ENCODE measurements at places on chromosomes 5 and 9.

GRCh38 chr5:58239045-58239444 is 220.8 kb downstream of the PLK2 start:
- DNase-seq = no peak

DNA sequence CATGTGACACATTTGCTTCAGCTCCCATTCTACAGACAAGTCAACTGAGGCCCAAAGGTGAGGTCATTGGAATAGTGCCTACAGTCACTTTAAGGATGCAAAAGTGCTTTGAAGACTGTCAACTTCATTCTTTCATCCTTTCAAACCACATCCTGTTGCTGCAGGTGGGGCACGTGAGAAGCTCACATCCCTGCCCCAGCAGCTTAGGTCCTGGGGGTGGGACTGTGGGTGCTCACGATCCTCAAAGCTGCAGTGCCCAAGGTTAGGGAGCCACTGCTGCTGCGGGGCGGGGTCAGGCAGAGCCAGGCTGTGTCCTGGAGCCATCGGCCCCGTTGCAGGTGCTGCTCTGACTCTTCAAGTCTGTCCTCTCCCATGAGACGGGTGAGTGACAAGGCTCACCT is 57.9 kb upstream of the IER5L start:
- DNase-seq = no peak

- DNase-seq = no peak
Measured at GRCh38 chr9:28915202-28915930, 1342.1 kb upstream of the C9orf72 start.

DNA sequence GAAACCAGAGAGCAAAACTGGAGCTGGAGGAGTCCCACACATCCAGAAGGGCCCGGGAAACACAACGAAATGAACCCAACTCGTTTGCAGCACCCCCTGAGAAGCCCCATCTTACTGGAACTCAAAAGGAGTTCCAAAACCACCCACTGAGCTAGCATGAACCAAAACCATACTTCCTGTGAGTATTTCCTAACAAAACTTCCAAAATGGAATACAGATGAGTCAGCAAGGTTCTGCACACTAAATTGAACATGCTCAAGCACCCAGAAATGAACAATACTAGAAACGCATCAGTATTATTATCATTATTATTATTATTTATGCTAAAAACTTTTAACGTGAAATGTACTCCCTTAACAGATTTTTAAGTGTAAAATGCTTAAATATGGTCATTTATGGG is 8.0 kb upstream of the SPOCK1 start:
- DNase-seq = no peak

DNA sequence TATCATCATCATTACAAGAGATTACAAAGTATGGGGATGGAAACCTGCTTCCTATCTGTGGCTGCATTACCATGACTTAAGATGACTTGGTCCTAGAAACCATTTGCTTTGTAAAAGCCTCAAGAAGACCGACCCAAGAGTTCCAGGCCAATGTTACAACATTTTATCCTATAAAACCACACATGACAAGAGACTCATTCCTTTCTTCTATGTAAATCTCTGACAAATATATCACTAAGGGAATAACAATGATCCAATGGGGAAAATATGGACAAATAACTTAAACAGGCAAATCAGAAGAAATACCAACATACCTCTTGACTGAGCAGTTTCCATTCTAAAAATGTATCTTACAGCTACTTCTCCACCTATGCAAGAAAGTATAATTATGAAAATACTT is 44.3 kb upstream of the VPS13A start:
- DNase-seq = no peak

- DNase-seq = no peak
Measured at GRCh38 chr9:16434526-16434925, 435.9 kb downstream of the BNC2 start.

GRCh38 chr9:93830012-93830596 is 125.1 kb downstream of the BARX1 start:
- DNase-seq = no peak

DNA sequence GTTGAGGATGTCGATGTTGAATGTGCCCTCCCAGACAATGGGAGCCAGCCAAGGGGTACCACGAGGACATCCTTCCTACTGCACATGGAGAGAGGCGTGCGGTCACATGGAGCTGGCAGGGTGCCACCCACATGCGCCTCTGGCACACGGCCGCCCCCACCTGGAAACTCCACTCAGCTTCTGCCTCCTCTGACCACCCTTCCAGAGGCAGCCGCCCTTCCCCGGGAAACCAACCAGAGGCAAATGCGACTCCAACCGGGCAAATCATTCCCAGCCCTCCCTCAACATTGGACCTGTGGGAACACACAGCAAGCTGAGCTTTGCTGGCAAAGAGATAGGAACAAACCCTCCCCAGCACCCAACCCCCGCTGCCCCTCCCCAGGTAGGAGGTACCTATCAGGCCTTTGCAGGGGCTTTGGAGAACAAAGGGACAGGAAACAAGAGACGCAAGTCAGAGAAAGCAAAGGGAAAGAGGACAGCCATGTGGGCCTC is 17.5 kb downstream of the ABO start:
- DNase-seq = no peak

- no peak for DNase-seq
Measured at GRCh38 chr5:36452424-36453006, 150.8 kb upstream of the RANBP3L start.

DNA sequence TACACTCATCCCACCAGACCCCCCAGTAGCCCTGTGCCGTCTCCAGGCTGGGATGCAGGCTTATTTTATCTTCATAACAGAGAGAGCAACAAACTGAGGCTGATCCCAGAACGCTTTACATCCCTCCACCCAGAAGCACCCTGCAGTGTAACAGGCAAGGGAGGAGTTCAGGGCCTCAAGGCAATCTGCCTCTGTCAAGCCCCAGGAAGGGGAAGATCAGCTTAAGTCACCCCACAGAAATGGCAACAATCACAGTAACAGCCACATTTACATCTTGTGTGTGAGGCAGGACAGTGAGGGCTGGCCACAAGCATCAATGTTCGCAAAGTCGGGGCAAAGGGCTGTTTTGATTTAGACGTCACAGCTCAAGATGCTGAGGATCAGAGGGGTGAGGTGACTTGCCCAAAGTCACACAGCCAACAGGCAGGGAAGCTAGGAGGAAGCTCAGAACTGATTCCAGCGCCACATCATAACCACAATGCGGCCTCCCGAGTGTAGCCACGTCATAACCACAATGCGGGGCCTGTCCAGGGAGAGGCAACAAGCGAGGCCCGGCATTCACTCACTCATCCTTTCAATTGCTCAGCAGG is 14.4 kb downstream of the STK10 start:
- DNase-seq = no peak

DNA sequence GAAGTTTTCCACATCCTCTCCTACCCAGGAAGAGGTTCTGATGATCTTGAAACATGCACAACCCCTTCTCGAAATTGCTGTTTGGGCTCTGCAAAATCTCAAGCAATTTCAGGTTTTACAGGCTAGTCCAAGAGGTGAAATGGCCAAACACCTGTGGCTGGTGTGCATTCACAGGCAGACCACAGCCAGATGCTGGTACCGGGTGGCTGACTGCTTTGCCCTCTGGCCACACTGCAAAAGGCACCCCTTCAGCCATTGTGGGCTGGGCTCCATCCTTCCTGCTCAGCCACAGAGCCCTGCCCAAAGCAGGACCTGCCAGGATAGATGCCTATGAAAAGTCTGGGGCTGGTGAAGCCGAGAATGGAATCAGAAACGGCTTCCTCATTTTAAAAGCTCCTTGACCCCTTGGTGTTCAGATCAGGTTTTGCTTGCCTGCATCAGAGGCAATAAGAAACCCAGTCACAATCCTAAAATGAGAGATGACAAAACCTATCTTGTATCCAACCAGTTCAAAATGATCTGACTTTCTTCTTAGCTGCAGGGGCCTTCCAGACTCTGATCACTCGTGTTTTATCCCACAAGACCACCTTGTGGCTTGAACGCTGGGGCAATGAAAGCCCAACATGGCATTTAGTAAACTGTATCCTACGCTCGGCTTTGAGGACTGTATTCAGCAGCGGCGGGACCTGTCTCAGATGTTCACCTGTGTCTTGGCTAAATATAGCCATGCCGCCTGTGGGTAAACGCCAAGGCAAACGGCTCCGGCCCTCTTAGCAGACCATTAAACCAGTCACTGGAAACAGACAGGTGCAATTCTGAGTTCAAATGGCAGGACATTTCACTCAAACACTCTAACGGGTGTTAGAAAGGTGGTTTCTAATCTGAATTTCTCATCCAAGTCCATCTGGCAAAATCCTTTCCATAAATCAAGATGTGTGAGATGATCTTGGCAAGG is 49.6 kb downstream of the EPB41L4B start:
- DNase-seq = no peak

GRCh38 chr5:109700516-109701153 is 10.9 kb downstream of the MAN2A1 start:
- DNase-seq = no peak

DNA sequence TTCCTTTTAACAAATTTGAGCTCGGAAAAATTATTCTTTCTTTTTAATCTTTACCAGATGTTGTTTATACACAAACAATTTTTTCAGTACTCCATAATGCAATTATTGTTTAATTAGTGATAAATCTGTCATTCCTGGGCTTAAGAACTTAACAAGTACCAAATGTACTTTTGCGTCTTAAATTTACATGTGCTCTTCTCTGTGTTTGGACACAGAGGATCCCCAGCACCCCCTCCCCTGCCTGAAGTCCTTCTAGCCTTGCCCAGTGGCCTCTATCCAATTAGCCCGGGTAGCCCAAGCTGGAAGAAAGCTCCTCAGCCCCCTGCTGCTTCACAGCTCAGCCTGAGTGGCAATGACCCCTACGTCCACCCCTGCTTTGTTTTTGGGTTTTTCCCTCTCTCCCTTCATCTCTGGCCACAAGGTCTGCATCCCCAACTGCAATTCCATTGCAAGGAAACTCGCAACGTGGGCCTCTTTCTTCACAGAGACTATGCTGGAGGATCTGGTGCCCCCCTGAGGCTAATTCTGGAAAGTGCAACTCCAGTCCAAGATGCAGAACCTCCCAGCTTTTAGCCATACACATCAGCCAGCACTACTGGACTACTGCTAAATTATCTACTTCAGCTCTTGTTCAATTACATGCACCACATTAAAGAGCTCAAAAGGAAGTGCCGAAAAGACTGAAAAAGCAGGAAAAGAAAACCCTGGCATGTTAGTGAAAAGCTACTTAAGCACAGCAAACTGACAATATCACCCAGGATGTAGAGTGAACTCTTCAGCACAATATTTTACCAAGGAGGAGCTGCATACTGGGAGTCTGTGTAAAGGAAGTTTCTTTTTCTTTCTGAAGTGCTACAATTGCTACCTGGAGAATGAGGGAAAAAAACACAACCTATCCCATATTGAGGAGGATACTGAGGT is 186.2 kb downstream of the FANCC start:
- peak; percentile 24 for DNase-seq

- DNase-seq = no peak
Measured at GRCh38 chr9:106405871-106406435, 457.0 kb upstream of the ZNF462 start.

DNA sequence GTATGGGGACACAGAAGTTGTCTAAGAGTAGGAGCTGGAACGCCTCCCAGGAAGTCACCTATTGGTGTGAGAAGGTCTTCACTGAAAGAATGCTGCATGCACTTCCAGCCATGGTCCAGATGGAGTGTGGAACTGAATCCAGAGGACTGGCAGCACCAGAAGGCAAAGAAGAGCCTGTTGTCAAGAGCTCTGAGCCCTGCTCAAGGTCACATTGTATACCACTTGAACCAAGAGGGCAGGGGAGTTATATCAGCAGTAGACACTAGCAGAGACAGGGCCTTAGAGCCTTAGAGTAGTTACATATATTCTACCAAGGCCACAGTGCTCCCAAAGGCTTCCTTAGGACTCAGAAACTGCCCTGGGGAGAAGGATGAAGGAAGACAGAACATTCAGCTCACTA is 130.8 kb upstream of the POC5 start:
- no peak for DNase-seq

DNA sequence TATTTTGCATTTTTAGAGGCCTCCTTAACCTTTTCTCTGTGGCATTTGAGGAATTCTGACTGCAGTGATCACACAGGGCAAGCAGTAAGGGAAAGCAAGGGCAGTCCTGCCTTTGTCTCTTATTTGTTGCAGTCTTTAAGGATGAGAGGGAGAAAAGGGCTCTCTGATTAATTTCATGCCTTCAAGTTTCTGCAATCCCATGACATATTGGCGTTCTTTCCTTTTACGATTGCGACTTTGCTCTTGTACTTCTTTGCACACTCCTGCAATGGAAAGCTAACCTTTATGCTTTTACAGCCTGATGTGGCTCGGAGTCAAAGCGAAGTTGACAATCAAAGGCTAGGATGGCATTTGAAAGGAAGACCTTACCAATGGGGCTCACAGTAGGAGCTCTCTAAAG is 698.4 kb downstream of the DNAH5 start:
- no peak for DNase-seq

DNA sequence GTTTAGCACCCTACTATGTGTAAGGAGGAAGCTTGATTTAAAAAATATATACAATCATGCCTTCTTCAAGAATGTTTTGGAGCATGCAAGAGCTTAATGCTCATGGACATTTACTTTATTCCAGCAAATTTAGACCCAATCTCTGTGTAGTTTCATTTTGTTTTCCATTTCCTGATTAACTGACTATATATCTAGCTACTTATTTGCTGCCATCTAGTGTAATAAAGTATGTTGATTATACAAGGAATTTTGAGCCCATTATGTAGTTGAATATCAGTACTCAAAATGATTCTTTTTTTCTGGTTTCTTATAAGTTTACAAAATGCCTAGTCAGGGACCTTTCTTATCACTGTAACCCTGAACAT is 100.0 kb upstream of the CCDC152 start:
- DNase-seq = no peak

- DNase-seq = no peak
Measured at GRCh38 chr5:82057051-82057450, 85.2 kb downstream of the ATG10 start.

GRCh38 chr5:54455413-54456157 is at the start of gene HSPB3:
TSS of gene HSPB3 (plus strand) at chr5:54455699. CDS start at chr5:54455790, 91 bp downstream.
- DNase-seq = no peak

DNA sequence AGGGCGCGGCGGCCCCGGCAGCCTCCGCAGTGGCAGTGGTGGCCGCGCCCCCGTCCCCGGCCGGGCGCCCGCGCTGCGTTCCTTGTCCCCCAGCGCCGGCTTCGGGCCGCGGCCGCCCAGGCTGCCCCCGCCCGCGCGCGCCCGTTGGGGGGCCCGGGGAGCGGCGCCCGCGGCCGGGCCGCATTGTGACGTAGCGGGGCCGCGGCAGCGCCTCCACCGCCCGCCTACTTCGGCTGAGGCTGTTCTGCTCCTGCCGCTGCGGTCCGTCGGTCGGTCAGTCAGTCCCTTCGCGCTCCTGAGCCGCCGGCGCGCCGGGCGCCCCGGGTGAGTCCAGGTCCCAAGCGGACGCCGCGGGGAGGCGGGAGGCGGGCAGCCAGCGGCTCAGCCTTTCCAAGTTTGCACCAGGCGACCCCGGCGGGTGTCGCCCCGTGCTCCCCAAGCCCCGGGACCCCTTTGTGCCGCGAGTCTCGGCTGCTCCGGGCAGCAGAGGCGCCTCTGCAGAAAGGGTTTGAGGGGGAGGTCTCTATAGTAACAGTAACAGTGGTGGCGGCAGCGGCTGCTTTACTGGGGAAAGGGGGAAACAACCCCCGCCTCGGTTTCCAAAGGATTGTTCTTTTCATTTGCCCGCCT is at the start of gene SNCAIP:
Gene SNCAIP (plus strand): TSS at position 277 of the 630 bp plus-strand sequence. CDS start 78,898 bp downstream, outside the sequence.
- DNase-seq = no peak

- DNase-seq = no peak
Measured at GRCh38 chr5:130116972-130117371, 212.7 kb downstream of the CHSY3 start.

All from stimulated activated CD4-positive, alpha-beta T cell treated with anti-CD3 and anti-CD28 coated beads, Interleukin-1b, Interleukin-23, amount 100 ng/mL, for 1 hour (primary cell).